ENCODE measurements at places on chromosomes 16 and 17.

DNA sequence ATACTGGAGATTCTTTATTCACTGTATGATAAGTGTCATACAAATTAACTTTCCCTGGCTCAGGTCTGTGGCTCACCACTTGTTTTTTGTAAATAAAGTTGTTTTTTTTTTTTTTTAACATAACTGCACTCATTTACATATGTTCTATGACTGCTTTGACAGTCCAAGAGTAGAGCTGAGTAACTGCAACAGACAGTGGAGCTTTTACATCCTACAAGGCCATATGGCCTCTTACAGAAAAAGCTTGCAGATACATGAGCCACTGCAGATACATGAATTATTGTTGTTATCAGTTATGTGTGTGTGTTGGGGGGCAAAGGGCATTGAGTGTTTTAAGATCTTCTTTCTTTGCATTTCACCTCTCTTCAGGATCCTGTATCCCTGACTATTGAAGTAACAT is 311.7 kb downstream of the BCAS3 start:
- no peak for DNase-seq

- DNase-seq: no peak
Measured at GRCh38 chr16:56610609-56611111, 2.3 kb downstream of the MT2A start.

DNA sequence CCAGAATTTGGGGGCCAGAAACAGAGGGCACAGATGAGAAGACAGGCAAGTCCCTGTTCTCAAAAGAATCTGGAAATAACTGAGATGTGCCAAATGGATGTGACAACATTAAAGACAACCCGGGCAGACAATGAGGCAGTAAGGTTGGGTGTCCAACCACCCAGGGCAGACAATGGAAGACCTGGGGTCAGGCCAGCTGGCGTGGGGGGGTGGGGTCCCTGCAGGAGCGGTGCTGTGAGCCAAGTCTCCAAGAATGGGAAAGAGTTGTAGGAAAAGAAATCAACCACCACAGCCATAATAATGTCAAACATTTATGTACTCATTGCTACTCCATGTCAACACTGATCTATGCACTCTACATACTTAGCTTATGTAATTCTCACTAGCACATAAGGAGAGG is 203.3 kb downstream of the C16orf78 start:
- DNase-seq: no peak

DNA sequence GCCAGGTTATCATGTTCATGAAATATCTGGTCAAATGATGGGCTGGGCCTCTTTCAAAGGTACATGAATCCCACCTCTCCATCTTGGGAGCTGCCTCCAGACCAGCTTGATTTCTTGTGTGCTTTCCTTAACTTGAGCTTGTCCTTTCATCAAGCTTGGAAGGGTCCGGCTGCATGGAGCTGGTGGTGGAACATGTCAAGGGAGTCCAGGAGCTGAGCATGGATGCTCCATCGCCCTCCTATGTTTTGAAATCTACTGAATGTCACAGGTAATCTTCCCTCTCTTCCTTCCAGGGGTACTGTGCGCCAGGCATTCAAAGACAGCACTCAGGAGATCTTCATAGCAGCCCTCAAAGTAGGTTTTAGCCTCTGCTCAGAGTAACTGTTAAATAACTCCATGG is 105.8 kb downstream of the N4BP1 start:
- no peak for DNase-seq

DNA sequence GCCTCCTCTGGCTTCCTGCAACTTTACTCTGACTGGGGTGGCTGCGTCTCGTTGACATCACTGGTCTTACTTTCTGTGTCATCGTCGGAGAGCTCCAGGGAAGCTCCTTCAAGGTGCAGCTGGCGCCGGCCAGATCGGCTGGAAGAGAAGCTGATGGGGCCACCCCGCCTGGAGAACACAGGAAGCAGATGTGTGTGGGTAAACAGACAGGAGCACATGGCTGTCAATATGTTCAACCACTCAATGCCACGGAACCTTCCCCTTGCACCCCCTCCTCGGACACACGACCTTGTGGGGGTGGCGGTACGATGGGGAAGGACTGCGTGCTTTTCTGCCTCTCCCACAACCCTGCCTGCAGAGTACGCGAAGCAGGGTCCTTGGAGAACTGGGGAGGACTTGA is 40.1 kb downstream of the NDEL1 start:
- no peak for DNase-seq

DNA sequence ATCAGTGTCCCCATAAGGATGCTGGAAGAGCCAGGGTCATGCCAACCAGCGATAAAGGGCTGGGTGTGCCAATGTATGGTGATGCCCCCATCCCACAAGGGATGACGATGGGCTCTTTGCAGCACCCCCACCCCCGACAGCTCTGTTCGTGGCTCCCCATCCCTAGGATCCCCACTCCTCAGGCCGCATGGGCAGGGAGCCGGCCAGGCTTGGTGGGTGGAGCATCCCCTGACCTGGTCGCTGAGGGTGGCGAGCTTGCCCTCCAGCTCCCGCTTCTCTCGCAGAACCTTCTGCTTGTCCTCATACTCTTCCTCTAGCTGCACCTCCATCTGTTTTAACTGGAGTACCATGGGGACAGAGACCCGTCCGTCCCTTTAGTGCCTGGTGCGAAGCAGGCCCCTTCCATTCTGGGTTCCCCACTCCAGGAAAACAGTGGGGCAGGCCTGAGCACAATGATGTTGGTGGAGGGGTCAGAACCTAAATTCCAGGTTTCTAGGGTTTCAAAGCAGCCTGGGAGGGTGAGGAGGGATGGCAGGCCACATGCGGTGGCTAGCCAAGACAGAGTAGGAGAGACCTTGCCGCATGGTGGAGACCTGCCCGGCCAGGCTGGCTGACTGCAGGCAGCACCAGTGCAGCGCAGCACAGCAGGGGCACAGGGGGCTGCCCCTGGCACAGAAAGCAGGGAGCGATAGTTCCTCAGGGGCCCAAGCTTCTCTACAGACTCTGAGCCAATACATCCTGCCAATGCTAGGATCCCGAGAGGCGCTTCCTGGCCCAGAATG is 50.3 kb downstream of the PIPOX start:
- DNase-seq: no peak

DNA sequence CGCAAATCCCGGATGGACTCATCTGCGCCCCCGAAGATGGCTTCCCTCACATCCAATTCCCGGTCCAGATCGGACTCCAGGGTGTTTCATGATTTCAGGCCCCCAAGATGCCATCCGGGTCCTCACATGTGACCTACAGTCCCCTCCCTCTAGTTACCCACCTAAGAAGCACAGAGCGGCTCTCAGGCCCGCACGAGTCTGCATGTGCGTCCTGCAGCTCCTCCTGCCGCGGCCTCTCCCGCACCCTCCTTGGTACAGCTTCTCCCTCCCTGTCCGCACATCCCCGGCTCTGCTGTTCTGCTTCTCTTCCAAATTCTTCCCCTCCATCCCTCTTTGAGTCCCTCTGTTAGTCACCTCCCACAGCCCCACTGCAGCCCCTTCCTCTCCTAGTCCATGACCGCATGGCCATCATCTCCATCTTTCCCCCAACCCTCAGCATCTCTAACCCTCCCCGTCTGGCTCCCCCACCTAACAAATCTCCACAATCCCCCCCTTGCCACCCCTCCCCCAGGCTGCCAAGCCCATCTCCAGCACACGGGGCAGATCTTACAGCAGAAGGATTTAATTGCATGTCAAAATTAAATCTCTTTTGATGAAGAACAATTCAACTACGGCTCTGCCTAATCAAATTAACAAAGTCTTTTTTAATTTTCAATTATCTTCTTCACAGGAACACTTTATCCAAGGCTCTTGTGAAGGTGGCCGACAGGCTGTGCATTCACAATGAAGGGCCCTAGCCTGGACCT is 231.0 kb downstream of the RBFOX3 start:
- DNase-seq: no peak

- no peak for DNase-seq
Measured at GRCh38 chr17:59154292-59154720, 680 bp downstream of the SKA2 start.

DNA sequence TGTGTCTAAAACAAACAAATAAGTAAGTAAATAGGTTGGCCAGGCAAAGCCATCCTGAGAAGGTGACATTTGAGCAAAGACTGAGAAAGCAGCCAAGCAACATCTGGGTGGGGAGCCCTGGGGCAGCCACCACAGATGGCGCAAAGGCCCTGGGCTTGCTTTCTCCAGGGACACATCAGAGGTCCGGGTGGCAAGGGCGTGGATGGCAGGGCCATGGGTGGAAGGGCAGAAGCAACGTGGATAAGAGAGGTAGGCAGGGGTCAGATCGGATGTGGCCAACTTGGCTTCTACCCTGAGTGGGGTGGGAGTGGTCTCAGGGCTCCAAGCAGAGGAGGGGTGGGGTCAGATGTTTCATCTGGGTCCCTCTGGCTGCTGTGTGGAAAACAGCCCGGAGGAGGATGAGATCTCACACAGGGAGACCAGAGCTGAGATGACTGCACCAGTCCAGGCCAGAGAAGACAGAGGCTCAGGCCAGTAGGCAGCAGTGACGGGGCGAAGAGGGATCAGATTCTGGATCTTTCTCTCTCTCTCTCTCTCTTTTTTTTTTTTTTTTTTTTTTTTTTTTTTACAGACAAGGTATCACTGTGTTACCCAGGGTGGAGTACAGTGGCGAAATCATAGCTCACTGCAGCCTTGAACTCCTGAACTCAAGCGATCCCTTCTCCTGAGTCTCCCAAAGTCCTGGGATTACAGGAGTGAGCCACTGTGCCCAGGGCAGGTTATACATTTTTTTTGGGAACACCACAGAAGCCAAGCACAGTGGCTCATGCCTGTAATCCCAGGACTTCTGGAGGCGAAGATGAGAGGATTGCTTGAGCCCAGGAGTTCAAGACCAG is 6.1 kb upstream of the SPN start:
- no peak for DNase-seq

- no peak for DNase-seq
Measured at GRCh38 chr16:24409045-24409444, 130.3 kb upstream of the RBBP6 start.

DNA sequence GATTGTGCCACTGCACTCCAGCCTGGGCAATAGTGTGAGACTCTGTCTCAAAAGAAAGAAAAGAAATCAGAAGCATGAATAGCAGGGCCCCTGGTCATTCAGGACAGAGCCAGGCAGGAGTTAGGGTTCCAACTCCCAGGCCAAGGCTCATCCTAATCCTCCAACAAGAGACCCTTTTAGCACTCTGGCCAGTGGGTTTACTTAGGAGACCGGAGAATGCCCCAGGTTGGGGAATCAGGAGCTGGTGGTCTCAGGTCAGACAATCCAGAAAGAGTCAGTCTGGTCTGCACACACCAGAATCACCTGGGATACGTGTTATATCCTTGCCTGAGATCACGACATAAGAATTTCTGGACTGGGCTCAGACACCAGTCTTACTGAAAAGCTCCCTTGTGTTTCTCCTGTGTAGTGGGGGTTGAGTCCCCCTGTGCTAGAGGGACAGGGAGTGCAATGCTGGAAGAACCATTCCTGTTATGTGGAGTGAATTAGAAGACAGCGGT is 48.7 kb downstream of the CCDC42 start:
- DNase-seq: no peak

DNA sequence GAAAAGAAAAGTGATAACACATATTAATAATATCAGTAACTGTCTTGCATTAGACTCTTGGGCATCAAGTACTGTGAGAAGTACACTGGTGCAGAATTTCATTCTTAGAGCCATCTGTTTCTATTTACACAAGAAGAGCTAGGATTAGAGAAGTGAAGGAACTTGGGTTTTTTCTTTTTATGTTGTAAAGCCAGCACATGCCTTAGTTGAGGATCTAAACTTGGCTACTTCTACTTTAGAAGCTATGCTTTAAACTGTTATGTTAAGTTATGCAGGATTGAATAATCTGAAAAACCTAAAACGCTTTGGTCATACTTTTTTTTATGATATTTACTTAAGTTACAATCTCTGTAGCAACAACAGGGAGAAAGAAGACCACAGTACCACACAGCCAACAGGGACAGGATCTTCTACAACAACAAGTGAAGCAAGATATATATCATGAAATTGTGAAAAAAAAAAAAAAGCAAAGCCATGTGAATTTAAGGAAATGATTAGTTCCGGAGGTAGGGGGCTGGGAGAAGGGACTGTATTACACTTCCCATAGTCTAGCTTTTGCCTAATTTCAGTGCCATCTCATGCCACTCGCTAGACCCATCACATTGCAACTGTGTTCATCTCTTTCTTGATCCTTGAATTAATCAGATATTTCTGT is 305.1 kb upstream of the GOT2 start:
- no peak for DNase-seq

DNA sequence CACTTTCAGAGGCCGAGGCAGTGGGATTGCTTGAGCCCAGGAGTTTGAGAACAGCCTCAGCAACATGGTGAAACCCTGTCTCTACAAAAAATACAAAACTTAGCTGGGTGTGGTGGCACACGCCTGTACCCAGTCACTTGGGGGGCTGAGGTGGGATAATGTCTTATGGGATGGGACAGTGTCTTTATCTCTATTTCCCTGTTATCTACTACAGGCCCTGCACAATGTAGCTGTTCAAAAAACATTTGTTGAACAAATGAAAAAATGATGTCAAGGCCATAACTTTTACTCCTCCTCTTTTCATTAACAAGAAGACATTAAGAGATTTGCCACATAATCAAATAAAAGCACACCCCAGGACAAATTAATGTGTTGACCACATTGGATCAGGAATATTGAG is 13.8 kb downstream of the TUBG1 start:
- no peak for DNase-seq

DNA sequence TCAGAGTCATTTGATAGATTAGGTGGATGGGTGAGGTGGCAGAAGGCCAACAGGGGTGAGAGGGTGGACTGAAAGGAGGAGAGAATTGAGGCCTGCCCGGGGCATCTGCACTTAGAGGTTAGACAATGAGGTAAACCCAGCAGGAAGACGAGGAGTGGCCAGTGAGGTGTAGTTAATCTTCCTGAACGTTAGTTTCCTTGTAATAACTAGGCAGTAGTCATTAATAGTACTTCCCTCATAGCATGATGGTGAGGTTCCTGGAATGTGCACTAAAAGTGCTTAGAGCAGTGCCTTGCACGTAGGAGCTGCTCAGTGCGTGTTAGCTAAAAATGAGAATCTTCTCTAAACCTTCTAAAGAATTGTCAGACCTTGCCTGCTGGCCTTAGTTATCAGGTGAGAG is 13.5 kb upstream of the KSR1 start:
- DNase-seq: no peak

GRCh38 chr17:64218066-64218465 is 45.0 kb downstream of the TEX2 start:
- DNase-seq: no peak

GRCh38 chr17:8447799-8448198 is 12.1 kb downstream of the NDEL1 start:
- DNase-seq: no peak

DNA sequence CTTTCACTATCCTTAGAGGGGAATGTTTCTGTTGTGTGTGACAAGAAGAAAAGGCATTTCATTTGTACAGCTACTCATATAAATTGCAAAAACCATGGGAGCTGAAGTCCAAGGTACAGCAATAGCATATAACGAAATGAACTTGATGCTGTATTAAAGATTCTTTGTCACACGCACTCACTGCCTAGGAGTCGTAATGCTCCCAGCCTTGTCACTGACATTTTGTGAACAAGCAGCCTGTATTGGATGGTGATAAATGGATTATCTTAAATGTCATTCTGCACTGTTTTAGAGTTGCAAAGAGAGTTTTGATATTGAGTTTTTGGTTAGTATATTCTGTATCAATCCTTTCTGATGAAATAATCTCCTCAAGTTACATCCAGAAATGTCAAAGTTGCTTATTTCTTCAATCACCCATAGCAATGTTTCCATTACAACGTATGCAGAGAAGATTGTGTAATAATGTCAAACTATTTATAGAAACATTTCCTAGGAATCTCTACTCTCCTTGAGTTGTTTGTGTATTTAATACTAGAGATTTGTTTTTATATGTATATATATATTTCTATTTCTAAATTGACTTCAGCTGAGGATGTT is 270.6 kb downstream of the FTO start:
- DNase-seq: no peak
